ENCODE measurements at places on chromosomes 2 and 18.

DNA sequence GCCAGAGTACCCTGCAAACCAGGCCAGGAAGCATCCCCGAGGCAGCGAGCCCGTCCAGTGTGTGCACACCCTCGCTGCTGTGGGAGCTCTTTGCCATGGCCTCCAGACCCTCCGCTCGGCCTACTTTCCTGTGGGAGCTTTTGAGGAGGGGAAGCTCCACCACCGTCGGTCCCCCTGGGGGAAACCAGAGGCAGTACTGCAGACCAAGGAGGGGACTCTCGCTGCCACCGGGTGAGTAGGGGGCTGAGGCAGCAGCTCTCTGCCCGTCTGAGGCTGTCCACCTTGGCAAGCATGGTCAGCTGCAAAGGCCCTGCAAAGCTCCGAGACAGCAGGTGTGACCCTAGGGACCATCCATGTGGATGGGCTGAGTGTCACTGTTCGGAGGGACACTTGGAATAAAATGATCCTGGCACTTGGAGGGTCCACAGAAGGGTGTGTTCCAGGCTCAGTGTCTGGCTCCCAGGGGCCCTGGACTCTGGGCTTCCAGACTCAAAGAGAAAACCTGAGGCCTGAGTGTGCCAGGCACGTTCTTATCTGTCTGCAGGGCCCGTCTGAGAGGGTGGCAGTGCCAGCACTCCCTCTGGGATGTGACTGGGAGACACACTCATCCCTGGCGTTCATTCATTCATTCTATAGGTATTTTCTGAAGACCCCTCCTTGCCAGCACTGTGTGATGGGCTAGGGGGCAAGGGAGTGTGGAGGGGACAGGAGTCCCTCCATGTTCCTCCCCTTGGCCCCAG, 282.8 kb upstream of the HS6ST1 start:
- DNase-seq: no peak

DNA sequence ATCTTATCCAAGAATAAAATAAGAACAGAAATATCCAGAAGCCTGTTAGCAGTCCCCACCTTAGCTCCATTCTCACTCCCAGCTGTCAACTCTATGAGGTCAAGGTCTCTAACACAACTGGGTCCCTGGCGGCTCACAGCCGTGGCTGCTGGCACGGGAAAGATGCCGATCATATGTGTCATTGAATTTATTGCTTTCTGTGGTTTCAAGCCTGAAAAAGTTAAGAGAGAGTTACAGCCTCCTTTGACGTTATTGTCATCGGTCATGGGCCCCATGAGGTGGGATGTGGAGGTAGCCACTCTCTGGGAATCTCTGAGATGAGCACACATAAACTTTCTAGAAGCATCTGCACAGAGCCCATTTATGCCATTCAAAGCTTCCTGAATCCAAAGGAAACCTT, 28.7 kb upstream of the CABLES1 start:
- DNase-seq: no peak

DNA sequence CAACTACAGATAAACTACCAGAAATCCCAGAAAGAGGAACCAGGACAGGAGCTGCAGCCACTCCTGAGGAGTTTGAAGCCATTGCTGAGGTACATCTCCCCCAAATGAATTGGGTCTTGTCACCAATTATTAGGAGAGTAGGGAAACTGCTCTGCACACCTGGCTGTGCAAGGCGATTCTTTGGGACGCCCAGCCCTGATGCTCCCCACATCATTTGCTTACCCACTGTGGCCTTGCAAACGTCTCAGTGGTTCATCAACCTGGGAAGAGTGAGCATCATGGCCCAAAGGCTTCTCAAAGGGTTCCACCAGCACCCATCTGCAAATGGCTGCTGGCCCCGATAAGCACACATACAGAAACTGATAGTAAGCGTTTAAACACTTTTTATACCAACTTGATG, 21.8 kb upstream of the DCDC2C start:
- no peak for DNase-seq

DNA sequence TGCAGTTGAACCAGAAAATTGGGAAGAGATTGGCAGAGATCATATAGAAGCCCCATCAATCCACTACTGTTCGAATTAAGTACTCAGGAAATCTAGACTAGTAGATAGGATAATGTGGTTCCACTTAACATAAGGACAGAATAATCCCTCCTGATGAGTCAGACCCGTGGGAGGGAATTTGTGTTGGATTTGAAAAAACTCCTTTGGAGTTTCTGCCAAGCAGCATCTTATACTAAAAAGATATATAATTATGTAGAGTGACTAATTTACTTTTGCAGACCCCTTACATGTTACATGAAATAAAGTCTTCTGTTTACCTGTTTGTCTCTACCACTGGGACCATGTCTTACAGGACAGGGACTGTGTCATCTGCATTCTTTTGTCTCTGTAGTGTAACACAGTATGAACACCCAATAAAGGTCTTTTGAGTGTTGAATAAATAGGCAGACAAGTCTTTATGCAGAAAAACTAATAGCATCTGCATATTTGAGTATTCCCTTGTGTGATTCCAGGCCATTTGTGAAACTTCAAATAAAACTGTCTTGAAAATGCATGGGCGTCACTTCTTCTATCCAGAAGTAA, 122.6 kb upstream of the DNAJC10 start:
- DNase-seq: no peak

DNA sequence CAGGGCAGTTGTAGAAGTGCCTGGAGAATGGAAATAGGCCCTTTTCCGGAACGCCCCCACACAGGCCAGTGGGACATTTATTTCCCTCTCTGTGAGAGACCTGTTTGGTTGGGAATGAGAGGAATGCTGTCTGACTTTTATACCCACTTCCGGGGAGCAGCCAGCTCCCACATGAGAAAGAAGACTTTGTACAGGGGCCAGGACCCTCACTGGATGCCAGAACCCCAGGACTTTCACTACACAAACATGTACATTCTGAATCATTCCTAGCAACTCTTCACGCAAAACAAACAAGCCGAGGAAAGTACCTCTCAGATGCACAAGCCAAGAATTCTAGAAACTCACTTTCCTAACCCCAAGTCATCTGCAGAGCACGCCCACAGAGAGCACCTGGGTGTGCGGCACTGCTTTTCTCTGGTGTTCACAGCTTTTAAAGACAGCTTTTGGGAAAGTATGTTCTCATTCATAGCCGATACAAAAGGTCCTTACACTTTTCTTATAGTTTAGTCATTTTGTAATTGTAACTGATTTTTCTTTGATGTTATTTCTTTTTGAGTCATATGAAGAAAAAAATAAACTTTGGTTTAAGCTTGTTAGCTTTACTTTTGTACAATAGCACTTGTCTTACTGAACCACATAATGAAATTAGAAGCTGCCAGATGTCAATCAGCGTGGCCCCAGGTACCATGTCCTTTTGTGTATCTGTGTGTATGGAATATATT, 856.1 kb upstream of the ID2 start:
- DNase-seq: no peak

DNA sequence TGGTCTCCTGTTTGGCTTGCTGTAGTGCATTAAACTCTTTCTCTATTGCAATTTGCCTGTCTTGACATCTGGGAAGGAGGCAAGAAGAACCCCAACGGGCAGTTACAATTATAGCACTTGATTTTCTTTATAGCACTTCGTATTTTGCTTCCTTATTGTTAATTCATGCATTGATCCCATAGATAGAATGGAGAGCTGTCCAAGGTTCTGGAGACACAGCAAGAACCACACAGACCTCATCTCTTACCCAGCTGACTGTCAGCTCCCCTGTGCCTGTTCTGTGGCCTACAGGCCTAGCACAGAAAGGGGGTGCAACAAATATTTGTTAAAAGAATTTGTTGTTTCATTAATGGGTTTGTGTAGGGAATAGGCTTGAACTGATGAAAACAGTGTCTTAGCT, 194.3 kb downstream of the GALNT1 start:
- DNase-seq: no peak

DNA sequence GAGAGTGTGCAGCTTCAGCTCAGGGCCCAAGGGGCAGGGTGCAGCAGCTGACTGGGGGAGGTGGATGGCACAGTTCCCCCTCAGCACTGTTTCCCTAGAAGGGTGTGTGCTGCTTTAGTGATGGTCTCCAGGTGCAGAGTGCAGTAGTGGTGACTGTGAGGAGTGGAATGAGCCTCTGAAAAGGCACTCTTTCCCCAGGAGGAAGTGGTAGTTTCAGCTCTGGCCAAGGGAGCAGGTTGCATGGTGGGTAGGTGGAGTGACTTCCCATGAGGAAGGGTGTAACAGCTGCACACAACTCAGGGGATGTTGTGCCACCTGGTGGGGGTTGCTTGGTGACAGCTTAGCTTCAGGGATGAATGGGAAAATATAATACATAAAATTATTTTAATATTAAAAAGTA, 251.5 kb upstream of the NXPH2 start:
- no peak for DNase-seq

GRCh38 chr2:71617266-71617665, 163.9 kb downstream of the DYSF start:
- no peak for DNase-seq

- DNase-seq: no peak
Observed at GRCh38 chr2:143124445-143124844, 4.8 kb upstream of the ARHGAP15 start.

Measured in T-helper 17 cell (primary cell).